Activated naive CD8-positive, alpha-beta T cell treated with anti-CD3 and anti-CD28 coated beads, Interleukin-2, amount 50 U/mL, for 16 hours (primary cell): ENCODE measurements at places on chromosomes 6 and 20.

DNA sequence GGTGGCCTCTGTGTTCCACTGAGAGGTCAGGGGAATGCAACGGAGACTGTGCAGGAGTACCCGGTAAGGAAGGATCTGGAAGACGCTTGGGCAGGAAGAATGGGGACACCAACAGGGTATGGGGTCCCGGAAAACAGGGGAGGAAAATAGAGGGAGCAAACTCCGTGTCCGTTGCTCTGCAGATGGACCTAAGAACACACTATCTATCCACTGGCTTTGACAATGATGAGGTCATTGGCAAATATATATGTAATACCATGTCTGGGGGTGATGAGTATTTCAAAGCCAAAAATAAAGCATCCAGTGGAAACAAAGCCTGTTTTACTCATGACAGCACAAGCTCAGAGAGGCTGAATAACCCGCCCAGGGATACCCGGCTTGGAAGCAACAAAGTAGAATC, 80.2 kb downstream of the BMP7 start:
- DNase-seq, result no peak

DNA sequence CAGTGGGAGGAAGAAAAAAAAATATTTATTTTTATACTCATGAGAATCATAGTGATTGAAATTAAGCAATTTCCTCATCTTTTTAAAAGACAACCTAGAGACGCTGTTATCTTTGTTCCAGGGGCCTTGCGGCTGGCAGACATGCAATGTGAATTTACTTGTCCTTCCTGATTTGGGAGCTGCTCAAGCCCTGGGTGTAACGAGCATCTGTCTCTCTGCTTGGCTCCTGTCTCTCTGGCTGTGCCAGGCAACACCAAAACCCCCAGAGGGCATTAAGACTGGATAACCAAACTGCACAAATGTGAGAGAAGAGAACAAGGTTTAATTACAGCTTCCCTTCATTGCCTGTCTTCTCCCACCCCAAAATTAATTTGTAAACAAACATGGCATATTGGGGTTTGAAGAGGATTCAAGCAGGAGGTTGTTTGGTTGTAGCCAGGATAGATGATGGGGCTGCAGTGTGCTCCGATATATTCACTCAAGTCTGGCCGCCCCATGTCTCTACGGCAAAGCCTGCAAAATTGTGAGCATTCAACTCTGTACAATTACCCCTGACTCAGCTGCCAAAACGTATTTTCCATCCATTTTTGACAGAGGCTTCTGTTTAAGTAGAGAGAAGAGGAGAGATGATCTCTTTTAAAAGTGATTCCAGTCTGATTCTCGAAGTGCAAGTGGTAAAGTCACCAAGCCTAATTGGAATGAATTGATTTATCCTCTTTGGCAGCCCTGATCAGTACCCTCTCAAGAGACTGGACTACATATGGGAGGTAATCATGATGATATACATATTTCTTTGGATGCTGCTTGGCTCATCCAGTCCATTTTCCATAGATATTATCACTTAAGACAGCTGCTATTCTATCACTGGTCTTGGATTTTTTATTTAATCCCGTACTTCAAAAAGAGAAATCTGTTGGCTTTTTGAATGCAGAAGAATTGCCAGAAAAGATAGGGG, 170.2 kb downstream of the SLC24A3 start:
- DNase-seq, result no peak

GRCh38 chr6:65638047-65638831, 68.8 kb downstream of the EYS start:
- DNase-seq, result no peak

DNA sequence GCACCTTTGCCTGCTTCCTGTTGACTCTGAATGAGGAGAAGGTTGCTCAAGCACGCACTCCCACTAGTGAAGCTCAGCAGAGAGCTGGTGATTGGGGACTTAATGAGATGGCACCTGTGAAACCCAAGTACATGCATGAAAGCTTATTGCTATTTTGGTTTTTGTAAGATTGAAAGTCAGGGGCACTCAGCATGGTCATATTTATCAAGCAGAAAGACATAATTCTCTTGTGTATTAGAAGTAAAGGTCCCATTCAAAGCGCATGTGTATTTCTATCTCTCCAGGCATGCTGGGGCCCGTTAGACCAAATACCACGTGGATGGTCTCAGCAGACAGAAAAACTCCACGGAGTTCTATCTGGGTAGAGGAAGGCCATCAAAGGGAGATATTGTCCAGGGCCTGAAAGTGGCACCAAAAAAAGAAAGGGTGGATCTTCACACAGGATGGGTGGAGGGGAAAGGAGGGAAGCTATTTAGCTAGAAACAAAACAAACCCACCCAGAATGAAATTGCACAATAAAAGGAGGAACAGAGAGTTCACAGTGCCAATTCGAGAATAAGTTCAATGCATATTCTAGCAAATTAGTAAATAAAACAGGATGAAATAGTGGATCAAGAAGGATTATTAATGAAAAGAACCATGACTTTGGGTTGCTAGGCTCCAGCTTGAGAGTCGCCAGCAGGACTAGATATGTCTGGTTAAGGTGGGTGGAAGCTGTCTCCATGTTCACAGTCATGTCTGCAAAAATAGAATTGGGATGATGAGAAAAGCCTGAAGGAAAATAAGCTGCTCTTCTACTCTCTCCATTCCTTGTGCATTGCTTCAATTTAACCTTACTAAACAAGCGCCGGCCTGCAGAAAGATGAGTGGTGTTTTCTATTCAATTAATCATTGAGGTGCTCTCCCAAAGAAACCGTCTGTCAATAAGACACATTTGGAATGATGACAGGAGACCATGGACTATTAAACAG, 224.9 kb upstream of the DTNBP1 start:
- no peak for DNase-seq

GRCh38 chr6:30725713-30726505, 5.8 kb downstream of the TUBB start:
- DNase-seq, result no peak

- no peak for DNase-seq
Measured at GRCh38 chr6:170347091-170347490, 40.5 kb downstream of the FAM120B start.

DNA sequence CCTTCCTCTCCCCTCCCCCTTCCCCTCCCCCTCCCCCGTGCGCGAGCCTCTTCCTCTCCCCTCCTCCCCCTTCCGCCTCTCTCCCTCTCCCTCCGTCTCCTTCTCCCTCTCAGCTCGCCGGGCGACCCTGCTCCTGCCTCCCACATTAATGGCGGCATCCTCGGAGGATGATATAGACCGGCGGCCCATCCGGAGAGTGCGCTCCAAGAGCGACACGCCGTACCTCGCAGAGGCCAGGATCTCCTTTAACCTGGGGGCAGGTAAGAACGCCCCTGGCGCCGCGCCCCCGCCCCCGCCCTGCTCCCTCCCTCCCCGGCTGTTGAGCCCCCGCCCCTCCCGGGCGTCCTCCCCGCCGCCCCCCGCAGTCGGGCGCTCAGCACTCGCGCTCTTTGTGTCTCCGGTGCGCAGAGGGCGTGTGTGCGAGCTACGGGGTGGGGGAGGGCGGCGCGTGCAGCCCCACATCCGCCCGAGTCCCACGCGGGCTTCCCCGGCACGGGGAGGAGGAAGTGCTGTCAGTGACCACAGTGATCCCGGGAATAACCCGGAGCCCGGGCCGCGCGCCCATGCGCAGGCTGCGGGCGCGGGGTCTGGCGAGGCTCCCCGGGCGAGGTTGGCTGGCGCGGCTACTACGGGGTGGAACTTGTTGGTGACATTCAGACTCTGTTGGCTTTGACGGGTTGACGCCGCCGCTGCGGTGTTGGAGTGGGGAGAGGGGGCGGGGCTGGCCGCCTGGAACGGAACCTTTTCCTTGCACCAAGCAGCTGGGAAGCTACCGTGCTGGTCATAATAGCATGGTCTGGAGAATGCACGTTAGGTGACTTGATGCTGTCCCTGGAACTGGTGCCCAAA, 33.2 kb downstream of the PHACTR1 start:
- DNase-seq, result no peak

GRCh38 chr6:16418151-16418550, 179.8 kb downstream of the GMPR start:
- no peak for DNase-seq

DNA sequence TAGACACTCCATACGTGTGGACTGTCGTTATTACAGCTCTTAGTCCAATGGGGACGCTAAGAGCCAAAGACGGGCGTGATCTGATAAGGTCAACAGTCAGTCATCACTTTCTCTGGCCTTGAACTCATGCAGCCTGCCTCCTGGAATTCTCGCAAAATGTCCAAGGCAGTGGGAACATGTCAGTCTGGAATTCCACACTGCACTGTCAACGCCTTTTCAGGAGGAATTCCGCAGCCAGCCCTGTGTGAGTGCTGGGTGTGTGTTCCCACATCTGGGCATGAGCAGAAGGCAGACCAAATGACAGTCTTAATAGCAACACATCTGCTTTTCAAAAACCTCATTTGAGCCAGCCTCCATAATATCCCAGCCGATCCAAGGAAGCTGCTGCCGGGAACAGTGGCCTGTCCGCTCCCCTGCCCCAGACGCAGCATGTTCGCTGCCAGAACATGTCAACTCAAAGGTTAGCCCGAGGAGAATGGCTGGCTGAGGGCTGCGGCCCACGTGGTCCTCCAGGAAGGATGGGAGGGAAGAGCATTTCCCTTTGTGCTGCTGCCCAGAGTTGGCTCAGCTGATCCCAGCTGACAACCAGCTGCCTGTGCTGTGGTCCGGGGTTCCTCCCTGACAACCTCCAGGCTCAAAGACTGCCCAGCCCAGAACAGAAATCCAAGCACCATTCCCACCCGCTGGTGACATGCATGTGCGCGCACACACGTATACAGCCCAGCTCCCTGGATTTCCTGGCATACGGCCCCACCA, 103.1 kb downstream of the SULF2 start:
- no peak for DNase-seq

GRCh38 chr6:156348424-156348823, 428.8 kb upstream of the ARID1B start:
- no peak for DNase-seq

DNA sequence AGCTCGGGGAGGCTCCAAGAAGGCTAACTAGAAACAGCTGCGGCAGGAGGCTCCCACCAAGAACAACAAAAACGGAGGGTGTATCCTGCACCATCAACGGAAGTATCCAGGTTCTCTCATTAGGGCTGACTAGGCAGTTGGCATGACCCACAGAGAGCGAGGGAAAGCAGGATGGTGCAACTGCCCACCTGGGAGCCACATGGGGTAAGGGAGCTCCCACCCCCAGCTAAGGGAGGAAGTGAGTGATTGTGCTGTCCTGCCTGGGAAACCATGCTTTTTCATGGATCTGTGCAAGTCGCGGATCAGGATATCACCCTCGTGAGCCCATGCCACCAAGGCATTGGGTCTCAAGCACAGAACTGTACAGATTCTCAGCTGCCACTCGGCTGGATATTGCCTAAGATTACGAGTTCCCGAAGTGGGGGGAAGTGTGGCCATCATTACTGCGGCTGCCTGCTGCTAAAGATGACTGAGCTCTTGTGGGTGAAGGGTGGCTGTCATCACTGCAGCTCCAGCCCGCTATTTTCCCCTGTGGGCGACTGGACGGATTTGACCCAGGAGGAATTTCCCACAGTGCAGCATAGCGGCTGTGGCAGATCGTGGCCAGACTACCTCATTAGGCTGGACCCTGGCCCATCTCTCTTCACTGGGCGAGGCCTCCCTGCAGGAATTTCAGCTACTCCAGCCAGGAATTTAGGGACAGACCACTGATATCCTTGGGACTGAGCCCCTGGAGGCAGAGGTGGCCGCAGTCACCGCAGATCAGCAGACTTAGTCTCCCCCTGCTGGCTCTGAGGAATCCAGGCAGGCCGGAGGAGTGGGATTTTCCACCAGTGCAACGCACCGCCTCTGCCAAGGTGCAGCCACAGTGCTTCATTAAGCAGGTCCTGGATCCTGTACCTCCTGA, 515.7 kb downstream of the FRK start:
- no peak for DNase-seq

GRCh38 chr6:13848522-13849150, 34.3 kb upstream of the MCUR1 start:
- DNase-seq, result no peak

GRCh38 chr6:166045173-166045859, 122.3 kb downstream of the TBXT start:
- no peak for DNase-seq

- no peak for DNase-seq
Measured at GRCh38 chr6:25227854-25228253, 51.3 kb upstream of the CARMIL1 start.

DNA sequence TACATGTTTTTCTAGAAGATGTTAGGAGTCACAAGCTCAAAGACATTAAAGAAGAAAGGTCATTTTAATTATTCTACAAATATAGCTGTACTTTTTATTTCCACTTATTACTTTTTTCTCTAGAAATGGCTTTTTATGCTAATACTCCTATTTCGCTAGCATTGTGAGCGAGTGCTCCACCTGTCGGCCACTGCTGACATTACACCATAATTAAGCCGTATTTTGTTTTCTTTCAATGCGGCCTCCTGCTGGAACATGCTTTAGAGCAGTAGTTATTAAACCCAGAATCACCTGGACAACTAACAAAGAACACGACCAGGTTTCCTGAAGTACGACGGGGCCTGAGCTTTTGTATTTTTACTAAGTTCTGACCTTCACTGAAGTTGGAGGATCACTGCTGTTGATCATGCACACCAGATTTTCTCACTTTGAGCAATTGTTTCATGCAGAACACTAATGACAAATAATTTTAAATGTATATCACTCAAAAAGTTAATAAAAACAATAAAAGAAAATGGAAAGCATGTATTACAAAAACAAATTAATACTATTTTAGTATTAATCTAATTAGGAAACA, 74.1 kb upstream of the PAK5 start:
- DNase-seq, result no peak

DNA sequence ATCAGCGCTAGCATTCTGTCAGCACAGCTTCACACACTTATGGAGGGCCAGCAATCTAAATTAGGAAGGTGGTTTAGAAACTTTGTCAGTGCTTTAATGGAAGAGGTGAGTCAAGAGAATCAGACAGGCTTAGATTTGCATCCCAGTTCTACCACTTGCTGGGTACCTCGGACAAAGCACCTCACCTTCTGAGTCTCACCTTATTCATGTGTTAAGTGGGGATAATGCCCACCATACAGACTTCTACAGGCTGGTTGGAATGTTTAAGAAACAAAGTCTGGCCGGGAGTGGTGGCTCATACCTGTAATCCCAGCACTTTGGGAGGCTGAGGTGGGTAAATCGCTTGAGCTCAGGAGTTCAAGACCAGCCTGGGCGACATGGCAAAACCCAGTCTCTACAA, 12.2 kb upstream of the STK35 start:
- DNase-seq, result no peak

- DNase-seq, result no peak
Measured at GRCh38 chr6:160102956-160103824, 18.4 kb upstream of the SLC22A1 start.

DNA sequence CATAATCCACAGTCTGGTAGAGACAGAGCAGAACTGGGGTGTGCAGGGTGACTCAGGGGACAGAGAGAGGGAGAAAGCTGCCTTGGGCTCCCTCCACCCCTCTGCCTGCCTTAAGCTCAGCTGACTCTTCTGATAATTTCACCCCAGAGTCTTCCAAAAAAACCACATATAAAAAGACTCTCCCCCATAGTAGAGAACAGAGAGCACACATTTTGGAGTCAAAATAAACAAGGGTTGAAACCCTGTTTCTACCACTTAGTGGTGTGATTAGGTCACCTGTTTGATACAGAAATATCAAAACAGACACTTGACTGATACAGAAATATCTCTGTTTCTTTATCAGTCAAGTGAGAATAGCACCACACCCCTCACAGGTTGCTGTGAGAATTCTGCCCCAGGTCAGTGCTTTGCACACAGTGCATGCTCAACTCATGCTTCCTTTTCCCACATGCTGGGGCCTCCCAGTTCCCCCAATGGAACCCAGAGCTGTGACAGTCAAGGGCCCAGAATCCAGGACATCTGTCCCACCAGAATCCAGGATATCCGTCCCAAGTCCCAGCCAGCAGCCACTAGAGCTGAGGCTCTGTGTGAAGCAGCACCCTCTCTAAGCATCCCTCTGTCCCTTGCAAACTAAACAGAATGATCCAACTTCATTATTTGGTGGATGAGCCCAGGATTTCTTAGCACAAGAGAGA, 1.2 kb downstream of the TREML2 start:
- DNase-seq, result no peak
